ENCODE measurements at places on chromosomes 11 and 22. TPM values are rescaled to one million over a fixed set of nuclear protein-coding genes. Genes with fewer than 3 reads are reported as not detected.

GRCh38 chr11:4211991-4212390, 117.4 kb downstream of the RRM1 start:
- no peak overlapping the region for H3K4me3 ChIP-seq
- H3K27me3 ChIP-seq: no peaks in the 10 kb centered on the region
- no peak for DNase-seq
- H3K27ac ChIP-seq: no peak overlapping the region
- no peaks in the 10 kb centered on the region for H3K4me1 ChIP-seq

GRCh38 chr11:68798221-68798813, 43.4 kb downstream of the CPT1A start:
- H3K36me3 ChIP-seq: peaks cover 30% of the 10 kb centered on the region
- no peaks in the 10 kb centered on the region for H3K4me1 ChIP-seq
- DNase-seq: no peak

GRCh38 chr11:82092904-82093303, 640.8 kb downstream of the FAM181B start:
- H3K4me1 ChIP-seq: no peaks in the 10 kb centered on the region
- no peak overlapping the region for H3K4me3 ChIP-seq
- no peaks in the 10 kb centered on the region for H3K27me3 ChIP-seq
- H3K27ac ChIP-seq: no peak overlapping the region

GRAP2 gene
- 140 TPM for total RNA-seq

TEX12 gene
- total RNA-seq: not detected

GRCh38 chr11:122209619-122210366, 93.8 kb upstream of the BLID start:
- no peaks in the 10 kb centered on the region for H3K36me3 ChIP-seq
- no peak overlapping the region for H3K27ac ChIP-seq
- H3K4me3 ChIP-seq: no peak overlapping the region
- no peak for DNase-seq
- no peaks in the 10 kb centered on the region for H3K4me1 ChIP-seq

TANGO2 gene
- 50.6 TPM for total RNA-seq

DNA sequence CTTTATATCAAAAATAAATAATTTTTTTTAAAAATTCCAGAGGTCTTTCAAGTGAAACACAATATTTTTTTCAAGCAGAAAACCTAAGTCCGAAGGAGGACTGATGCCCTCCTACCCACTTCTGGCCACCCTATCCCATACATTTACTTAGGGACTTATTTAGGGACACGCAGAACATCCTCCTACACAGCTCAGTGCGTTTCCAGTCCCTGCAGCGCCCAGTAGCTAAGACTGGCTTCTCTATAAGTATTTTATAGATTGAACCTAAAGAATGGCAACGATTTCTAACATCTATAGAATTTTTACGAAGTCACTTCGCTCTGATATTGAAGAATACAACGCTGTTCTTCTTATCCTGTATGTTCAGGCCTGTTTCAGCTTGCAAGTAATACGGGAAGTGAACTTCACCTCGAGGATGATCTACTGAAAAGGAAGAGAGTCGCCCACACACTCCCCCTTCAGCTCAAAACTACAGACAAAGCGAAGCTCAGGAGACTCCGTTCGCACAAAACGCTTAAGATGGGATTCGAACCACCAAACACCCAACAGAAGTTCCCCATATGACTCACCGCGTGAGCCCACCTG, 328 bp downstream of the CHEK2 start:
- peak overlapping the region; percentile 66 for H3K4me3 ChIP-seq
- no peaks in the 10 kb centered on the region for H3K27me3 ChIP-seq
- H3K36me3 ChIP-seq: peaks cover 10% of the 10 kb centered on the region
- H3K27ac ChIP-seq: peak overlapping the region; percentile 92
- DNase-seq: no peak

IL10RA gene
- 398 TPM for total RNA-seq

NXPE2 gene
- total RNA-seq: not detected

HTR3A gene
- not detected for total RNA-seq

DNA sequence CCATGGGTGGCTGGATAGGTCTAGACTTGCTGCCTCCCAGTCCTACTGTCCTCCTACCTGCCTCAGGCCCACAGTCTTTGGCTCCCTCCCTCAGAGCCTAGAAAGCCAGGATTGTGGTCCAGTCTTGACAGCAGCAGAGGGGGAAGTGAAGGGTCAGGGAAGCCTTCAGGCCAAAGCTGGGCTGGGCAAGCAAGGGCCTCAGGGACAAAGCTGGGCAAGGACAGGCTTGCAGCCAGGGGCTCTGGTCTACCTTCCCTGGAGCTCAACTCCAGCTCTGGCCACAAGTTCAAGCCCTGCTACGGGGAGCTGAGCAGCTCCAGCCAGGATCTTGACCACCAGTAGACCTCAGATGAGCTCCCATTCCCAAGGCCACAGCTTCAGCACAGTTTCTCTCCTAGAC, 14.9 kb downstream of the LMO1 start:
- H3K27me3 ChIP-seq: no peaks in the 10 kb centered on the region
- no peaks in the 10 kb centered on the region for H3K4me1 ChIP-seq
- no peak for DNase-seq
- no peak overlapping the region for H3K4me3 ChIP-seq
- H3K36me3 ChIP-seq: no peaks in the 10 kb centered on the region

BIRC3 gene
- total RNA-seq: 198 TPM

- H3K4me3 ChIP-seq: no peak overlapping the region
- H3K27me3 ChIP-seq: no peaks in the 10 kb centered on the region
- H3K27ac ChIP-seq: peak overlapping the region; percentile 39
- DNase-seq: no peak
- peaks cover 65% of the 10 kb centered on the region for H3K4me1 ChIP-seq
- no peaks in the 10 kb centered on the region for H3K36me3 ChIP-seq
Measured at GRCh38 chr11:46116007-46116711, 5.1 kb downstream of the PHF21A start.

SNU13 gene
- total RNA-seq: 129 TPM

TMEM191C gene
- total RNA-seq: 4.8 TPM

- no peak overlapping the region for H3K27ac ChIP-seq
- no peak for DNase-seq
- no peaks in the 10 kb centered on the region for H3K27me3 ChIP-seq
- H3K4me1 ChIP-seq: no peaks in the 10 kb centered on the region
Measured at GRCh38 chr11:18065572-18065971, 19.5 kb upstream of the TPH1 start.

- H3K4me1 ChIP-seq: no peaks in the 10 kb centered on the region
- peaks cover 9% of the 10 kb centered on the region for H3K27me3 ChIP-seq
- H3K36me3 ChIP-seq: no peaks in the 10 kb centered on the region
- DNase-seq: no peak
- H3K4me3 ChIP-seq: no peak overlapping the region
Measured at GRCh38 chr22:36641902-36642640, 61.5 kb downstream of the CACNG2 start.

GRCh38 chr22:38040953-38041759, 16.0 kb upstream of the PICK1 start:
- H3K27ac ChIP-seq: no peak overlapping the region
- DNase-seq: no peak
- no peaks in the 10 kb centered on the region for H3K4me1 ChIP-seq
- H3K36me3 ChIP-seq: no peaks in the 10 kb centered on the region
- H3K27me3 ChIP-seq: no peaks in the 10 kb centered on the region

DNA sequence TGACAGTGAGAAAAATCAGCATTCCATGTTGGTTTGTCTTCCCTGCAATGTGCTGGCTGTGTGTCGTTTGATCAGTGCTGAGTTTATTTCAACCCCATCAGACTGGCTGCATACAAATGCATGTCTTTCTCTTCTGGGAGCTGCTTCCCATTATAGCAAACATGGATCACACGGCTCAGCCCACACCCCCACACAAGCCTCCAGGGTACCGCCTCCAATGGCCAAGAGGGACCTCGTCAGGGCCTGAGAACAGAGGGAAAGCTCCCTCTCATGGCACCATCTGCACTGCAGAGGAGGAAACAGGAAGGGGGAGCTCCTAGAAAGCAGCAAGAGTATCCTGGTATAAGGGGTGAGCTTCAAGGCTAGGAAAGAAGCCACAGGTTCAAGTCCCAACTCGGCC, 214.2 kb downstream of the LARGE1 start:
- H3K4me1 ChIP-seq: no peaks in the 10 kb centered on the region
- no peak overlapping the region for H3K27ac ChIP-seq
- DNase-seq: no peak
- no peak overlapping the region for H3K4me3 ChIP-seq

KLHDC7B gene
- total RNA-seq: 7.5 TPM

GRCh38 chr22:21025266-21025665, 7.1 kb downstream of the SLC7A4 start:
- DNase-seq: no peak
- H3K36me3 ChIP-seq: no peaks in the 10 kb centered on the region
- H3K27ac ChIP-seq: no peak overlapping the region
- H3K27me3 ChIP-seq: no peaks in the 10 kb centered on the region

DNA sequence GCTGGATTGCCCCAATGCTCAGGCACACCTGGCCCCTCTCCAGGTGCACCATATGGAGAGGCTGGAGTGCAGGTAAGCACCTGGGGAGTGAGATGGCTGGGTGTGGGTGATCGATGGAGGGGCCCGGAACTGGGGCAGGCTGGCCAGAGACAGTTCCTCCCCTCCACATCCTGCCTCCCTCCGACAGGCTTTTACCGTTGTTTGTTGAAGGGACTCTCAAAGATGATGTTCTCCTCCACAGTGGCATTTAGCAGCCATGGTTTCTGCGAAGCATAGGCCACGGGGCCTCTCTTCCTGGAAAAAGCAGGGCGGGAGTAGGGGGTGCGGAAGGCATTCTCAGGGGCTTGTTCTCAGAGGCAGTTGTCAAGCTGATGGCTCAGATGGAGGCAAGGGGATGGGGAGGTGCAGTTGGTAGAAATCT, 25.9 kb upstream of the KCNJ11 start:
- no peak for DNase-seq
- H3K27ac ChIP-seq: no peak overlapping the region
- no peaks in the 10 kb centered on the region for H3K4me1 ChIP-seq
- no peaks in the 10 kb centered on the region for H3K36me3 ChIP-seq

- no peaks in the 10 kb centered on the region for H3K4me1 ChIP-seq
- no peak for DNase-seq
- H3K4me3 ChIP-seq: no peak overlapping the region
- H3K27me3 ChIP-seq: no peaks in the 10 kb centered on the region
Measured at GRCh38 chr11:7612056-7612660, 61.1 kb downstream of the CYB5R2 start.

DNA sequence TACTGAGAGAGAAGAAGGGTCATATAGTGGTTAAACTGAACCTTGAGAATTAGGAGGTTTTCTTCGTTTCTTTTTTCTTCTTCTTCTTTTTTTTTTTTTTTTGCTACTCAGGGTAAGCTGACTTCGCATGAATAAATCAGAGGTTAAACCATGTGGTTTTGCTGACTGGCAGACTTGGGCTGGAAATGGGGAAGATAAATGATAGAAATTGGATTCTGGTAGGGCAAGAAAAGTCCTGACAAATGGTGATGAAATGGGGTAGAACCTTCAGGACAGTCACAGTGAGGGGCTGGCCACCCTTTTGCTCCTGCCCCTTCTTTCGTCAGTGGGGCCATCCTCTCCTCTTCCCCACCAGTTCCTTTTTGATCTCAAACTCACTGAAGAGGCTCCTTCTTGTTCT, 1.6 kb upstream of the SWAP70 start:
- no peaks in the 10 kb centered on the region for H3K27me3 ChIP-seq
- no peak overlapping the region for H3K27ac ChIP-seq
- DNase-seq: no peak

DNA sequence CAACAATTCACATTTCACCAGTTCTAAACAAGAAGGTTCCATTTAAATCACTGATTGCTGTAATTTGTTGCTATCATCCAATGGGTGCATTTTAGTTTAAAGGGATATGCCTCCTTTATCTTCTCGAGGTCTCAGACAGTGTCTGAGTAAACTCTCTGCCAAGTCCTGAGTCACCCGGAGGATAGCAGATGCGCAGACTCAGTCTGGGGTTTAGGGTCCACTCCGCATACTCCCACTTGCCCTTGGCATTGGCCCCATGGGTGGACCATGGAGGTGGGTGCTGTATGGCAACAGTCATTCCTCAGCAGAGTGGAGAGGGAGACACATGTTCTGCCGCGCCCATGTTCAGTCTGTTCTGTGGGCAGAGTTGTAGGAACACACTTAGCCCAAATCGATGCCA, 65.4 kb upstream of the CRTAM start:
- H3K27me3 ChIP-seq: no peaks in the 10 kb centered on the region
- no peaks in the 10 kb centered on the region for H3K4me1 ChIP-seq
- no peaks in the 10 kb centered on the region for H3K36me3 ChIP-seq

DNA sequence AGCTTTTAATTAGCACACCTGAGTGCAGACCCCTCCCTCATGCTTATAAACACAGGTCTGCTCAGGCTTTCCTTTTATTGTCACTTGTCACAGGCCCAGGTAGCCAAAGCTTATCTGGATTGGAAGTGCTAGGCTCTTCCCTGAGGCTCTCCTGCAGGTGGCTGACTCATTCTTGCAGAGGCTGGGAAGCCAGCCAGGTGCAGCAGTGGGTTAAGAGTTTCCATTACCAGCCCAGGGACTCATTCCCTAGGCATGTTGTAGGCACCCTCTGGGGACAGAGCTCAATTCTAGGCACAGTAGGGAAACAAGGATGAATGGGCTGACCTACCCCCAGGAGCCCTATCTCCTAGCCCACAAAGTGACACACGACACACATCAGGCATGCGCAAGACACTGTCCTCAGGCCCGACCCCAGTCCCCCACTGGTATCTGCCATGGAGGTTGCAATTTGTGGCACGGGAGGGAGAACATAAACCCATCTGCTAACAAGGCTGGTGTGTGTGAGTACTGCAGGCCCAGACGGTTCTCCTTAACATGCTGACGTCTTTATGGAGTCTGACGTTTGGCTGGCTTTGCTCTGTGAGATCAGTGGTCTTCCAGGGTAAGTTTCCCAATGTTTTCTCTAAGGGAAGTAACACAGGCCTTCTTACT, 94.2 kb downstream of the ABTB2 start:
- no peak overlapping the region for H3K4me3 ChIP-seq
- no peaks in the 10 kb centered on the region for H3K4me1 ChIP-seq
- DNase-seq: no peak
- H3K27me3 ChIP-seq: no peaks in the 10 kb centered on the region
- no peak overlapping the region for H3K27ac ChIP-seq

MPEG1 gene
- 2.1 TPM for total RNA-seq

DNA sequence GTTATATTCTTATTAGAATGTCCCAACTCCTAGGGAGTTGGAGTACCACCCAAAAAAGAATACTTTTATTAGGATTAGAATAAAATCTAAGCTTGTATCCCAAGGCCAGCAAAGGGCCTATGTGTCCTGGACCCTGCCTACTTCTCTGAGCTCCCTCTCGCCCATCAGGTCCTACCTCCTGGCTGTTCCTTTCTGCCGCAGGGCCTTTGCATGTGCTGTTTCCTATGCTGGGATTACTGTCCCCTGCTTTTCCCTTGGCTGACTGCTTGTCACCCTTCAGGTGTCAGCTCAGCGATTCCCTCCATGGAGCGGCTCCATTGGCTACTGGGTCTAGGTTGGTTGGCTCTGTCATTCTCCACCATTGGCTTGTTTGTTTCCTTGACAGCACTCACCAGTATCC, 13.4 kb downstream of the MYO7A start:
- peaks cover 9% of the 10 kb centered on the region for H3K4me1 ChIP-seq
- no peak overlapping the region for H3K4me3 ChIP-seq
- no peaks in the 10 kb centered on the region for H3K36me3 ChIP-seq

All from CD4-positive, alpha-beta memory T cell (primary cell).